Hematopoietic multipotent progenitor cell treated with erythropoietin and hydrocortisone succinate and interleukin-3 and kit ligand, for 4 days (in vitro differentiated cells): ENCODE measurements at places on chromosomes 6 and 20.

GRCh38 chr20:11380283-11380682 lies 537.4 kb upstream of the BTBD3 start:
- DNase-seq = no peak

- no peak for DNase-seq
Measured at GRCh38 chr20:41440882-41441281, 74.3 kb upstream of the EMILIN3 start.

DNA sequence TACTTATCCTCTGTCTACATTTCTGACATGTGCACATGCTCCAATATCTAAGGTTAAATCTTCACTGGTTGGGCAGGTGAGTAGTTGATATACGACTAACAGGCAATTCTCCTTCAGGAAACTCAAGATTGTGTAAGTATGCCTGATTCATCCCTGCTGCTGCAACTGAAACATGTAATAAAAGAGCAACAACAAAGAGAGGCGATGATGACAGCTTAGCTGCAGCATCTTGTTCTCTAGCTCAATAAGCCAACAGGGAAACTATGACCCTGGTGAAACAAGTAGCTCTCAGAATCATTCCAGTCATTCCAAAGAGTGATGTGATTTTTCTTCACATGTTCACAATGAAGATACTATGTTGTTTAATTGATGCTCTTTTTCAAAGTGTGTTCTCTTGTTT lies 74.4 kb downstream of the ELOVL4 start:
- DNase-seq = no peak

DNA sequence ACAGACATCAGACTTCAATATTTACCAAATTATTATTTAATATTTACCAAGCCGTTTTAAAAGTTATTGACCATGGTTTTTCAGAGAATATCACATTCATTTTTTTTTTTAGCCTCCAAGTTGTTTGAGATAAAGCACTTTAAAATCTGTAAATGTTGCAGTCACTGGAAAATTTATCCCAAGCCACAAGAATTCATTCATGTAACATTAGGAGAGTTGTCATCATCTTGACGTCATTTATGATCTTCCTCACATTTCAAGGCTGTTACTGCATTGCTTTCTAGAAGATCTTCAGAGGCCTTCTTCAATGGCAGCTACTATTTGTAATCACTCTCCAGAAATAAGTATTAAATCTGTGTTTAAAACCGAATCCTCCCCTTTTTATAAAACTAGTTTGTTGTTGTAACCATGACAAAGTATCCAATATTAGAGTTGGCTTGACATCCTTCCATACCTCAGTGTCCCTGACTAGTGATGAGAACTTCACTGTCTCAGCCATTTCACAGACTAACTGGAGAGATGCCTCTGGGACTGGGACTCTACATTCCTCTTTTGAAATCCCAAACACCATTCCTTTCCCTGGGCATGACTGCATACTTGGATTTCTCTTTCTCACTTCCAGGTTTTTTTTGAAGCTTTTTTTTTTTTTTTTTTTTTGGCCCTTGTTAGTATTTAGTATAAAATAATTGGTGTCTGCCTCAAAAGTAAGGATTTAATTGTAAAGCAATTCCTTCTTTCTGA lies 100.1 kb downstream of the ZFAND3 start:
- DNase-seq = no peak

DNA sequence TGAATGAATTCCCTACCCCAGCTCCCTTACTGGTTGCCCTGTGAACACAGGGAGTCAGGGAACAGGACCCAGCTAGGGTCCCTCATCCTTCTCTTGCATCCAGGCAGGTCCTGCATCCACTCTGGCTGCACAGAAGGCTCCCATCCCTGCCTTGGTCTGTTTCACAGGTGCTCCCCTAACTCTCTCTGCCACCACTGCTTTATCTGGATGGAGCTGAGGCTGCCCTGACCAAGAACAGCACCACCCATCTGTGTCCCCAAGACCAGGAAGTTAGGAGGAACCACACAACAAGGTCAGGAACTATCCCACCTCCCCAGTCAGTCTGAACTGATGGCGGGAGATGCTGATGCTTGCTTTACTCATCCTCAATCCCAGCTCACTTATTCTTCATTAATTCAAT lies 16.2 kb upstream of the HLA-G start:
- DNase-seq = no peak

DNA sequence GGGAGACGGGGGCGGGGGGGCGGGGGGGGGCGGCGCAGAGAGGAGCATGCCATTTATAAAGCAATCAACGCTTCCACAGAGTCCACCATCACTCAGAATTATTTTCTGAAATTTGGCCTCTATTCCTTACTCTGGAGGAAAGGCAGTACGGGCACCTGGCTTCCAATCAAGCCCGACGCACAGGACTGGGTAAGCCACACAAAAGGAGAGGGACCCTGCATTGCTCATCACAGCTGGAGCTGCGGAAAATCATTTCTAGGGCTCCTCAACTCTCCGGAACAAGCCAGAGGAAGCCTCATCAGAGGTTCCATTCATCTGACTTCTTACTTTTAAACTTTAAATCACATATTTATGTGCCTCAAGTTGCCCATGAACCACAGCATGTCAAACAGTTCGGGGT lies 55.9 kb downstream of the TTI1 start:
- no peak for DNase-seq
